Right renal cortex interstitium (tissue), 3 donors: ENCODE measurements at places on chromosomes 13 and 19. TPM values are rescaled to one million over a fixed set of nuclear protein-coding genes. Genes with fewer than 3 reads are reported as not detected.

ANO8 gene
- 7.8 TPM for polyA plus RNA-seq

ANGPTL8 gene
- 0.42 TPM for polyA plus RNA-seq

SLC25A41 gene
- polyA plus RNA-seq, result 0.25 TPM

CYP4F11 gene
- polyA plus RNA-seq, result 0.25 TPM

ZFP36 gene
- polyA plus RNA-seq, result 26.1 TPM

FBXO27 gene
- polyA plus RNA-seq, result 7.3 TPM

OR7A17 gene
- polyA plus RNA-seq, result not detected

PCP2 gene
- 0.58 TPM for polyA plus RNA-seq

DNAJC3 gene
- polyA plus RNA-seq, result 41.3 TPM

- DNase-seq, result no peak
These were observed 85.1 kb downstream of the RNASEH2B start for GRCh38 chr13:50994651-50995050.

GRCh38 chr13:29402166-29402636, 193.3 kb downstream of the SLC7A1 start:
- DNase-seq, result no peak

- DNase-seq, result no peak
These were observed 467.3 kb downstream of the TSHZ3 start for GRCh38 chr19:30881930-30882329.

- no peak for DNase-seq
These were observed at the start of gene NPAS1 for GRCh38 chr19:47019431-47020041. TSS of gene NPAS1 (plus strand) at chr19:47019837. CDS start at chr19:47021048, 1,211 bp downstream.

DNA sequence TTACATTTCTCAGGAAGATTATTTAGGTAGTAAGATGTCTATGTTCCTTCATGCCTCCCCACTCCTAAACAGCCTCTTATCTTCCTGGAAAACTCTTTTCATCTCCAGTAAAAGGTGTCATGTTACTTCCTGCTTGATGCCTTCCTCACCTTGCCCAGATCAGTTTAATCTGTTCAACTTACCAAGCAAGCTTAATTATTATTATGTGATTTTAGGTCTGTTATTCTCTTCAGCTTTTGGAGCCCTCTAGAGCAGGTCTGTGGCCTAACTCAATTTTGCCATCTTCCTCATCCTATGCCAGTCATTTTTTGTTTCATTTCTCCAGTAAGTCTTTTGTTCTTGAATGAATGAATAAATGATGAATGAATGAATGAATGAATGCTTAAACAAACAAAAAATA, 528.4 kb downstream of the DCT start:
- no peak for DNase-seq

GRCh38 chr13:35514801-35515502, 38.5 kb upstream of the MAB21L1 start:
- DNase-seq, result no peak

DNA sequence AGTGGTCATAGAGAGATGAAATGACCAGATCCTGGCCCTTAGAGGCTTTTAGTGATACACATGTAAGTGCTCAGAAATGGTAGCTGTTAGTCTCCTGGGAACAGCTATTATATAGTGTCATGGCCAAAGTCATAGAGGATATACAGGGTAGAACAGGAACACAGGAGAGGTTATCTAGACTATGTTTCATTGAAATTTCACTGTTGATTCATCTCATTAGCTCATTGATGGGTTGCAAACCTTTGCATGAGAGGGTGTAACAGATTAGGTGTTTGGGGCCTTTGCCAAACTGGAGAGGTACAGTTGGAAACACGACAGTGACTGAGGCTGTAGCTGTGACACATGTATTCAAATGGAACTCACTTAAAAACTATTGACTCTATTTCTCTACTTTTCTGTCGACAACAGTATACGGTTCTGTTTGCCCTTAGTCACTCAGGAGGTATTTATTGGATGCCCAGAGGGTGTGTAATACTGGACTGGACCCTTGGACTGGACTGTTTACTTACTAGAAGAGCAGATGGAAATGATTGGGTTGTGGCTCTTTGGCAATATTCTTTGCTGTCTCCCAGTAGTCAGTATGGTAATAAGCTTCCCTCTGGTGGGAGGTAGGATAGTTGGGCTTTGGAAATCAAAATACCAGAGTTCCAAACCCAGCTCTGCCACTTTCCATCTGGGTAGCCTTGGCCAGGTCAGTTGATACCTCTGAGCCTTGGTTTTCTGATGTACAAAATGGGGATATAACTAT, 29.8 kb downstream of the ARHGAP35 start:
- no peak for DNase-seq

- DNase-seq, result no peak
These were observed 844 bp upstream of the RFX1 start for GRCh38 chr19:14006766-14007562.

DNA sequence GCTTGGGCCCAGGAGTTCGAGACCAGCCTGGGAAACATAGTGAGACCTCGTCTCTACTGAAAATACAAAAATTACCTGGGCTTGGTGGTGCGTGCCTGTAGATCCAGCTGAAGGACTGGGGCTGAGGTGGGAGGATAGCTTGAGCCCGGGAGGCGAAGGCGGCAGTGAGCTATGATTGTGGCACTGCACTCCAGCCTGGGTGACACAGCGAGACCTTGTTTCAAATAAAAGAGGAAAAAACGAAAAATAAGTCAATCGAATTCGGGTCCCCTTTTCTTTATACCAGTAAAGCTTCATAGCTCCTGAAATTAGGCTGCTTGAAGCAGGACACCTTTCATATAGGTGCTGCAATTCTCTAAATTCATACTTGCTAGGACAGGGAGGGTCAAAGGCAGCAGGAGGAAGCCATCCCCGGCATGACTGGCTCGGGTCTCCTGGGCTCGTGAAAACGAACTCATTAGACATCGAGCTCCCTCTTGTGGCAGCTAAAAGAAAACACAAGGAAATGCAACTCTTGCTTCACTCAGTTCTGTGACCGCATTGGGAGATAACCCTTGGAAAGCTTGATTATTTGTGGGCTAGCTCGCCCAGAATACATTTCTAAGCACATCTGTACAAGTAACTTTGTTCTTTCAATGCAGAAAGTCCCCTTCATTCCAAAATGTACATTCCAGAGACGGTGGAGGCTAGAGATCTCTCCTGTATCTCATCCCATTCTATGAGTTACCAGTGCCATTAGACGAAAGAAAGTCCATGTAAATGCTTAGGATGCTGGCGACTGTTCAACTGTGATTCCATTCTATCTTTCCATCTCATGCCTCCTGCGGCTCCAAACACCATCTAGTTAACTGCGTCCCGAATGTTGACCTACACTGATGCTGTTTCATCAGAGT, 16.8 kb downstream of the FPR2 start:
- DNase-seq, result peak; percentile 58

DNA sequence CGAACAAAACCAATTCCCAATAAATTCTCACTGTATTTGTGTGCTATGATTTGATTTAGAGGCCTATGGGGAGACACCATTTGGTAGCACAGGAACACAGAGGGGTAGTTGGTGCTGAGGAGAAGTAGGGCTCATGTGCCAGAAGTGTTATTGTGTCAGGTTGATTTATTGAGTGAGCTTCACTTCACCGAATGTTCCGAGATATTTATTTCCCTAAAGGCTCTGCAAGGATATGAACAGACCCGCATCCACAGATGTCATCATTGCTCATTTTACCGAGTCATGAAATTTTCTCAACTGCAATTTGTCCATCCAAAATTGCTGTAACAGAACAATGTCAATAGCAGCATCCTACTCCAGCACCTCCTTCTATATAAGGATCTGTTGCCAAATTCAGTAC, 69.5 kb downstream of the DACH1 start:
- DNase-seq, result no peak

- no peak for DNase-seq
These were observed 583.9 kb upstream of the SLITRK6 start for GRCh38 chr13:86383151-86383550.

DNA sequence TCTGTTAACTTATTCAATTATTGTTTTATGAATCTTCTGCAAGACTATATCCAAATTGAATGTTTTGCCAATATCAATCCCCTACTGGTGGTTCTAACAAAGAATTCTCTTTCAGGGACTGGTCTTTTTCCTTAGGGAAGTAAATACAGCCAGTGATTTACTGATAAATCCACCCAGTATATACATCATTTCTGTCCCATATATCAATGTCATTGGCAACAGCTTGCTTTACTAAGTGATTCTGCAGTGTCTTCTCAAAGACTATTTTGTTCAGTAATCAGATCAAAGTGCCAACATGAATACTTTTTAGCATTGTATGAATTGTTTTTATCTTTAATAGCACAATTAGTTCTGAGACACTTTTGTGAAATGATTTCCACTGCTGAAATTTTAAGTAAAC, 114.0 kb upstream of the OBI1 start:
- DNase-seq, result no peak

- DNase-seq, result peak; percentile 12
These were observed 54.4 kb upstream of the ZNF835 start for GRCh38 chr19:56725829-56726424.

DNA sequence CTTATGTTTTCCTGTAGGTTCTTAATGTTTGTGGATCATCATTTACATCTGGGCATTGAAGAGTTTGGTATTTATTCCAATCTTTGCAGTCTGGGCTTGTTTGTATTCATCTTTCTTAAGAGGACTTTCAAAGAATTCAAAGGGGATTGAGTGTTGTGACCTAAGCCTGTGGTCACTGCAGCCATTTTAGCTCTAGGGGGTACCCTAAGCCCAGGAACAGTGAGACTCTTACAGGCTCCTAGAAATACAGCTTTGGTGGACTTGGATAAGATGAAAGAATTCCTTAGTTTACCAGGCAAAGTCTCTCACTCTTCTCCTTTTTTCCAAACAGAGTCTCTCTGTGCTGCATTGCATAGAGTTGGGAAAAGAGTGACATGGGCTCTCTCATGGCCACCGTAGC, 2539.0 kb upstream of the PCDH20 start:
- DNase-seq, result no peak

DNA sequence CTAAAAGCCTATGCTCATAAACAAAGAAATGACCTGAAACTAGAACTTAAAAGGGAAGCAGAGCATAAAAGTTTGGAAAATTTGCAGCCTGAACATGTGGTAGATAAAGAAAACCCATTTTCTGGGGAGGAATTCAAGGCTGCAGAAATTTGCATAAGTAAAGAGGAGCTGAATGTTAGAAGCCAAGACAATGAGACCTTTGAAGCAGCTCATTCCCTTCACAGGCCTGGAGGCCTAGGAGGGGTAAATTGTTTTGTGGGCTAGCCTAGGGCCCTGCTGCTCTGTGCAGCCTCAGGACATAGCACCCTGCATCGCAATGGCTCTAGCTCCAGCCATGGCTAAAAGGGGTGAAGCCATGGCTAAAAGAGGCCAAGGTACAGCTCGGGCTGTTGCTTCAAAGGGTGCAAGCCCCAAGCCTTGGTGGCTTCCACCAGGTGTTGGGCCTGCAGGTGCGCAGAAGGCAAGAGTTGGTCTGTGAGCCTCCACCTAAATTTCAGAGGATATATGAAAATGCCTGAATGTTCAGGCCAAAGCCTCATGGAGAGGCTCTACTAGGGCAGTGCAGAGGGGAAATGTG, 38.3 kb downstream of the ZIC2 start:
- DNase-seq, result no peak

DNA sequence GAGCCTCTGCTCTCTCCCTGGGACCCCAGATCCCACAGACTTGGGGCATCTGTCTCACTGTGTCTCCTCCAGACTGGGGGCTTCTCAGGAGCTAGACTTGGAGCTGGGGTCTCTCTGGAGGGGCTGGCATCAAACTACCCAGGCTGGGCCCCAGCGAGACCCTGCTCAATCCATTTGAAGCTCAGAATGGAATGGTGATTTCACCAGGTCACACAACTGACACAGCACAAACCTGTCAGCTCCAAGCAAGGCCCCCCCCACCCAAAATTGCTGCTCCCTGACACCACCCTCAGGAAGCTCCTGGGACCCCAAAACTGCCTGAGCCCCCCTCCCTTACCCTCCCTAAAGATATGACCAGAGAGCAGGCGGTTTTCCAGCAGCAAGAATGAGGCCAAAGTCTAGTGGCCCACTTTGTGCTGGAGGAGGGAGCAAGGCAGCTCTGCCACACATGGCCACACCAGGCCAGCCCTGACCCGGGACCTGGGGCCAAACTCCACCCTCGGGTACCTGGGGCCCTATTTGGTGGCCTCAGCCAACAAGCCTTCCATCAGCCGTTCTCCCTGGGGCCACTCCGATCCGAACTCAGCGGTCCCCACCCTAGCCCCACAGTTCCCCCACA, 2.4 kb downstream of the NR2F6 start:
- DNase-seq, result no peak

- DNase-seq, result peak; percentile 80
These were observed 125.7 kb upstream of the PEG3 start for GRCh38 chr19:56966225-56966696.

GRCh38 chr13:21889651-21890050, 218.8 kb downstream of the FGF9 start:
- DNase-seq, result no peak

GRCh38 chr13:44032802-44033201, 153.1 kb downstream of the LACC1 start:
- DNase-seq, result no peak

DNA sequence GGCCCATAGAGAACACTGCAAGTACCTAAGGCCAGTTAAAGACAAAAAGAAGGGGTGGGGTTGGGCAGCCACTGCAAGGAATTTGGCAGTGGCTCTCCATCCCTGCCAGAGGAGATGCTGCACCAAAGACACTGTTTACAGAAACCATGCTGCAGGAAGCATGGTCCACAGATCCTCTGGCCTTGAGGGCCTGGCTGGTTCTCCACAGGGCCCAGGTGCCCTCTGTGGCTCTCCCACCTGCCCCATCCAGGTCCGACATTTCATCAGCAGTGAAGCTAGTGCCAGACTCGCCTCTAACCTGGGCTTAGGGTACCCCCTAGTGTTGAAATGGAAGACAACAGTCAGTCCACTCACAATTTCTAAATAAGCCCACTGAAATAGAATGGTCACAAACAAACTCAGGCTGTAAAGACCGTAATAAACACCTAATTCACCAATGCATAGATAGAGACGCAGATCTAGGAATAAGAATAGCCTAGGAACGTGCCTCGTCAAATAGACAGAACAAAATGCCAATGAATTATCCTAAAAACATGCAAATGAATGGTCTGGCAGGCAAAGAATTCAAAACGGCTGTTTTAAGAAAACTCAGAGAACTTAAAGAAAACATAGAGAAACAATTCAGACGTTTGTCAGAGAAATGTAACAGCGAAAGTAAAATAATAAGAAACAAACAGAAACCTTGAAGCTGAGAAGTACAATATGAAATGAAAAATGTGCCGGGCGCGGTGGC, 23.3 kb downstream of the LYPD4 start:
- no peak for DNase-seq

DNA sequence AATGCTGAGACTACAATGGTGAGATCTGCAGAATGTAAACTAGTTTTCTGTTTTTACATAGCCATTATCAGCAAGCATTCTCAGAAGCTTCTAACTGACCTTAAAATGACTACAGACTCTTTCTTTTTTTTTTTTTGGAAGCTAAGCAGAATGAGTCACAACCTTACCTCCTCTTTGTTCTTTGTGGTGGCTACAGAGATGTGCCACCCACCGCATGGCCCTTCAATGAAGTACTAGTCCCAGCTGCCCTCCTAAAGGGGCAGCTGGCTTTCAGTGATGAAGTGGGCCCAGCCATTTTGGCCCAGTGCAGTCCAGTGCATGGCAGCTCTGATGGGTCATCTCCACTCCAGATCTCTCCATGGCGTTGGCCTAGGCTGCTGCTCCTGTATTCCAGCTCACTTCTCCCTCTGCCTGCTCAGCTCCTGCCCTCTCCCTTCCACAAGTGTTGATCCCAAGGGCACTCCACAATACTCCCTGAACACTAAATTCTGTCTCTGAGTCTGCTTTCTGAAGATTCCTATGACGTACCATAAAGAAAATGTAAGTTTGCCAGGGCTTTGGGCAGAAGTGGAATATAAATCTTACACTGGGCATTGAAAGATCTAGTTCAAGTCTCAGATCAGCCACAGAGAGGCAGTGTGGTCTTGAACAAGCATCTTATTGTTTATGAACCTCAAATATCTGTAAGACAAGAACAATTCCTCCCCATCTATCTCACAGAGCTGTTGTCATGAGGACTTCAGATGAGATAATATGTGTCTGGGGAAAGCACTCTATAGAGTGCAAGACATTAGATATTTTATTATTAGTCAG, 85.6 kb downstream of the RXFP2 start:
- no peak for DNase-seq
